NCI-H226 (cell line): ENCODE measurements at places on chromosomes 1 and 21.

DNA sequence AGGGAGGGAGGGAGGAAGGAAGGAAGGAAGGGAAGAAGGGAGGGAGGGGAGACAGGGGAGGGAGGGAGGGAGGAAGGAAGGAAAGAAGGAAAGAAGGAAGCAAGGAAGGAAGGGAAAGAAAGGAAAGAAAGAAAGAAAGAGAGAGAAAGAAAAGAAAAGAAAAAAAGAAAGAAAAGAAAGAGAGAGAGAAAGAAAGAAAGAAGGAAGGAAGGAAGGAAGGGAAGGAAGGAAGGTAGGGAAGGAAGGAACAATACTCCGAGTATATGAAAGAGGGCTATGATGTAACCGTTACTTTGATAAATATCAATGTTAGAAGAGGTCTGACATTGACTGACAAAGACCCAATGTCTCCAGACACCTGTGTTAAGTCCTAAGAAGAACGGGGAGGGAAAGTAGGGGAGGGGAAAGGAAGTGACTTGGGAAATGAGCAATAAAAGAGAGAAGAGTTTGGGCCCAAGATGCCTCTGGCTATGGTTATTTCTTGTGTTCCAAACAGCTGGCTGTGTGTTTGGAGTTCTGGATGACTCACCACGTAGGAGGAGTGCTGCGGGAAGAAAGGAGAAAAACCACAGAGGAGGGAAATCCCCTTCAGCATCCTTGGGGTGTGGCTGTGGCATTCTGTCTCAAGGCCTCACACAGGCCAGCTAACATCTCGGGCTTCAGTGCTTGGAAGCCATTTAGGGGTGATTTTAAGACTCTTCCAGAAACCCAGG is 37.0 kb upstream of the RXRG start:
- DNase-seq, result peak; percentile 77

GRCh38 chr1:65172936-65173690 is 25.1 kb downstream of the AK4 start:
- no peak for DNase-seq

GRCh38 chr1:37317870-37318467 is 156.4 kb upstream of the ZC3H12A start:
- DNase-seq, result no peak

- peak; percentile 66 for DNase-seq
These were observed 420 bp downstream of the CFAP57 start for GRCh38 chr1:43172527-43172972.

DNA sequence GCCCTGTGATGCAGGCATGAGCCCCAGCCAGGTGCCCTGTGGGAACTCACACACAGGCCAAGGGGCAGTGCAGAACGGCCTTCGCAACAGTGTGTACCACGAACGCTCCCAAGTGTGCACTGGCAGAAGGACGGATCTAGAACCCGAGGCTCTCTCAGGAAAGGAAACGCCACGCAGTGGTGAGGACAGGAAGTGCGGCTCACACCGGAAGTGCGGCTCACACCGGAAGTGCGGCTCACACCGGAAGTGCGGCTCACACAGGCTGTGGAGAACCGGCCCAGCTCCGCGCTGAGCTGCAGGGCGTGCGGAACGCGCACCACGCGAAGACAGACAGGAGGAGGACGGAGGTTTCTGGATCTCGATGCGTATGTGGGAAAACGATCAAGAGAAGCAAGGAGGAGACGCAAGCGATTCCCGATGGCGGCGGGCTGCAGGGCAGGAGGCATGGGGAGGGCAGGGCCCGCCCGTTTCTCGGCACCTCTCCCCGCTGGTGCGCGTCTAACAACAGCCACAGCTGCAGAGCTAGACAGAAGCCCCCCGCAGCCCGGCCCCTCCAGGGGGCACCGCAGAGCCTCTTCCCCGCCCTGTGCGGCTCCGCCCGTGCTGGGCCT is 35.9 kb upstream of the TMEM52 start:
- DNase-seq, result no peak

- no peak for DNase-seq
These were observed 501.8 kb downstream of the LMO4 start for GRCh38 chr1:87830432-87830978.

GRCh38 chr1:2415801-2416208 is 3.4 kb upstream of the PEX10 start:
- DNase-seq, result no peak

GRCh38 chr1:93672069-93672468 is 9.6 kb downstream of the BCAR3 start:
- DNase-seq, result peak; percentile 94
